AG04449 (cell line): ENCODE measurements at places on chromosomes 2 and 18.

DNA sequence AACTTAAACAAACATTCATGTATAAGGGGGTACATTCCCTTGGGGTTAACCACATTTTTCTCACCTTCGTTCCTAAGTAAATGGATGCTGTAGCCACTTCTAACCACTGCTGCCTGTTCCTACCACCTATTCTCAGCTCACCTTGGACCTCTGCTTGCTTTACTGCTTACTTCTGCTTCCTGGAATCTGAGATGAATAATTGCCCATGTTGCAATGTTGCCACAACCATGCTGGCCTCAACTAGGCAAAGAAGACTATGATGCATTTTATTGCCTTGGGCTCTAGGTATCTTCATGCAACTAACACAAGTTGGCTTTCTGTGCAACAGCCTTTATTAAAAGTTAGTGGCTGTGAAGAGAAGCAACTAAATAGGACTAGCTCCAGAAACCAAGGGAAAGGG, 106.3 kb upstream of the TCF4 start:
- no peak for DNase-seq

DNA sequence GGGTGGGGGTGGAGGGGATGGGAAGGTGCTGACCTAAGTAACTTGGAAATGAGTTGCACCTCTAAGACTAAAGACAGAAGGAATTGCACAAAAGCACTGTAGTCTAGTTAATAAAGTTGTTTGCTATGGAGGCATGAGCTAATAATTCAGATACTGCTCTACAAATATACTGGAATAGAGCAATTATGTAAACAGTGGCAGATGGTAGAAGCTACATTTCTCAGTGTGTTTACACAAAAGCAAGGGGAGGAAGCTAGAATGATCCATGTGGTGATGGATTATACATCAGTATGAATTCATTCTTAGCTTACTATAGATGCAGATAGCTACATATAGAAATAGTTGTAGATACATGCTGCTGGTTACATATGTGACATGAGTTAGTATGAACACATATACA, 27.6 kb upstream of the UBE2F start:
- DNase-seq, result no peak

GRCh38 chr2:145875016-145875415, 1355.1 kb upstream of the ZEB2 start:
- DNase-seq, result no peak

DNA sequence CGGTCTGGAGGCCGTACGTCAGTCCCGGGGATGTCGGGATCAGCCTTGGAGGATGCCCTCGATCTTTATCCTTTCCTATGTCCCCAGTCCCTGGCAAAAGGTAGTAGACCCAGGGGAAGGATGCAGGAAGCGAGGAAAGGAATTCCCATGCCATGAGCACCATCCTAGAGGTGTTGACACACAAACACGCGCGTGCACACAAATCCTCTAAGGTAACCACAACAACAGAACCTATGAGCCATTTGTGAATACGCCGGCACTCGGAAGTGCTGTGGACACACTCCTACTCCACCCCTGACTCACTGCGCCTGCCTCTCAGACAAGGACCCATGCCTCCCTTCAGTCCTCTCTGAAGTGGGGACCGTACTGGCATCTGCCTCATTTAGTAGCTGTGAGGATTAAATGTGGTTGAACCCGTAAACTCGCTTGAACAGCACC, 11.3 kb upstream of the MLPH start:
- DNase-seq, result no peak

- DNase-seq, result no peak
Observed at GRCh38 chr2:203909974-203910373, 26.6 kb upstream of the ICOS start.

DNA sequence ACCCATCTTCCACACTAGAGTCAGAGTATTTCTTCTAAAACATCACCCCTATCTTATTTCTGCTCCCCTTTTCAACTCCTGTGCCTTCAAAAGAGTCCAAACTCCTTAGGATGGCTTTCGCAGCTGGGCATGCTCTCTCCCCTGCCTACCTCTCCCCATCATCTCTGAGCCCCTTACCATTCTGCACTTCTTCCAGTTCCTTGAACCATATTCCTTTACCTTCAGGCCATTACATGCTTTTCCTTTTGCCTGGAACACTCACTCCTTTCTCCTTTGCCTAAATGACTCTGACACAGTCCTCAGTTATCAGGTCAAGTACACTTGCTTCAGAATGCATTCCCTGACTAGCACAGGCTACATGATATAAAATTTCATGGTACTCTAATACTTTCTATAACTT, 22.4 kb downstream of the APOB start:
- DNase-seq, result no peak

GRCh38 chr2:104635608-104636007, 218.3 kb upstream of the POU3F3 start:
- no peak for DNase-seq
